ENCODE measurements at places on chromosomes 12 and 14.

GRCh38 chr14:20522332-20522731 lies 17.0 kb downstream of the RNASE10 start:
- no peaks in the 10 kb centered on the region for H3K36me3 ChIP-seq
- DNase-seq, result no peak
- H3K27me3 ChIP-seq, result peaks cover 6% of the 10 kb centered on the region
- no peak overlapping the region for H3K27ac ChIP-seq
- H3K4me3 ChIP-seq, result no peak overlapping the region
- peaks cover 4% of the 10 kb centered on the region for H3K4me1 ChIP-seq

DNA sequence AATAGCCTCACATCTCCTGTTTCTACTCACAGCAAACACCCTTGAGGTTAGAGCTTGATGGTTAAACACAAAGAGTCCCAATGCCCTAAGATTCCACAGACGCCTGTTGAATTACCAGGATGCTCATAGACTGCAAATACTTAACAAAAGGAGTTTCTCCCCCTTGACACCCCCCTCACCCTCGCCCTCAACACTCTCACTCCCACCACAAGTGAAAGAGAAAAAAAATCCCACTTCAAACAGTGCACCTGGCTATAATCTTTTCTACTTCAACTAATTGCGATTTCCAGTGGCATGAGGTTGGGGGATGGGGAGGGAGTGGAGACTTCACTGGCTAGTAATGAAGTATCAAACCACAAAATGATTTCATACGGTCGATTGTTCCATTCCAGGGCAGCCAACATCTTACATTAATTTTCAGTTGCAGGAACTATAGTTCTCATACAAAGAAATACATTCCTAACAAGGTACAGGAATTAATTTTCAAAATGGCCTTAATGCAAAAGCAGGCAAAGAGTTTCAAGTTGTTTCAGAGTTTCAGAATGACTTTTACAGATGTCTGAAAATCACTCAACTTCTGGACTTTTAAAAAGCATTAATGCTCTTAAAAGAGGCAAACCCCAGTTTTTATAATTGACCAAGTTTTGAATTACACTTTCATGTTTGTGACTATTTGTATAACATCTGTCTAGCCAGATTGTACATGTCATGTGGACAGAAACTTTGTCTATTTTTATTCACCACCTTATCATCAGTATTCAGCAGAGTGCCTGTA lies 390.7 kb downstream of the C12orf75 start:
- peaks cover 13% of the 10 kb centered on the region for H3K4me1 ChIP-seq
- DNase-seq, result no peak
- H3K27ac ChIP-seq, result no peak overlapping the region
- no peaks in the 10 kb centered on the region for H3K36me3 ChIP-seq
- no peak overlapping the region for H3K4me3 ChIP-seq

- peaks cover 46% of the 10 kb centered on the region for H3K4me1 ChIP-seq
- H3K4me3 ChIP-seq, result no peak overlapping the region
- H3K27ac ChIP-seq, result no peak overlapping the region
These were observed 1.9 kb downstream of the TMTC3 start for GRCh38 chr12:88144037-88144436.

- DNase-seq, result no peak
- no peaks in the 10 kb centered on the region for H3K27me3 ChIP-seq
- H3K36me3 ChIP-seq, result no peaks in the 10 kb centered on the region
These were observed 716.4 kb downstream of the FSCB start for GRCh38 chr14:43790681-43791080.

DNA sequence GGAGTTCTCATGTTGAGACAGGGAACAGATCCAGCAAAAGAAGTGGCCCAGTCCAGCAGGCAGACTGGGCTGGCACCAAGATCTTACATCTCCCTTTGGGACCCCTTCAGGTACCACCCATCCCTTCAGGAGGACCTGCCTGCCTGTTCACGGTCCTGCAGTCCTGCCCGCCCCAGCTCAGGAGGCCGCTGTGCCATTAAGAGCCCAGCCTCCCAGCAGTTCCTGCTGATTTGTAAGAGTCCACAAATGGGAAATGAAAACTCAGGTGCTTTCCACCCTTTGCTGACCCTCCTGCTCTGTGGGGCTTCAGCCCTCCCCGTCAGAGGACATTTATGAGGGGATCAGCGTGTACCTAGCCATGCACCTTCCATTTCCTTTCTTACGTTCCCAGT lies 39.5 kb downstream of the C14orf132 start:
- H3K27me3 ChIP-seq, result peaks cover 2% of the 10 kb centered on the region
- H3K4me1 ChIP-seq, result peaks cover 33% of the 10 kb centered on the region
- no peak overlapping the region for H3K27ac ChIP-seq
- peaks cover 4% of the 10 kb centered on the region for H3K36me3 ChIP-seq
- DNase-seq, result no peak

DNA sequence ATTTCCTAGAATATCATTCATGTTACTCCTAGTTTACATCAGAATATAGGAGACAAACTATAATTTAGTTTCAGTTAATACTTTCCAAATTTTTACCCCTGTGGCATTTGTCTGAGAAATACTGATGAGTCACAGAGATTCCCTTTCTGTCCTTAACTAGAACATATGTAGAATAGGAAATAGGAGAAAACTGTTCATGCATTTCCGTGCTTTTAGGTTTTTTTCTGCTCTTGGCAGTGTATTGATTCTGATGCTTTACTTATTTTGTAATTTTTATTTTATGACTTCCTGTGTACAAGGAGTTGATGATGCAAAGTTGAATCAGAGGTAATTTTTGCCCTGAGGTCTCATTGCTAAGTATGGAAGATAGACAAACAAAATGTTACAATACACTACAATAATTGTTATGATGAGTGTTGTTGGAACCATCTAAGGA lies 23.0 kb downstream of the MNAT1 start:
- peak overlapping the region; percentile 78 for H3K27ac ChIP-seq
- DNase-seq, result peak; percentile 76
- H3K4me3 ChIP-seq, result peak overlapping the region; percentile 78
- H3K27me3 ChIP-seq, result no peaks in the 10 kb centered on the region
- peaks cover 14% of the 10 kb centered on the region for H3K36me3 ChIP-seq

DNA sequence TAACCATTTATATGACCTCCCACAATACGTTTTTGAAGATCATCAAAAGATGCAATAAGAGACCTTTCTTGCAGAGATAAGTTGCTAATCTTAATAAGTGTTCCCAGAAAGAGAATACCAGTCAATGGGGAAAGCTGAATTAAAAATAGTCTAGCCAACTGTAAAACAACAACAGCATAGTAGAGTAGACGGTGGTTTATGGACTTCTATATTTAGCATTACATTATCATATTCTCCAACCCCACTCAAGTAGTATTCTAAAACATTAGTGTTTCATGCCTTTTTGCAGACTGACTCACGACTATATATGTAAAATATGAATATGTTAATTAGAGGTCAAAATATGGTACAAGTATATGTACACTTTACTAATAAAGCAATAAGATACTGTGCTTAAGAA lies 218.9 kb downstream of the MED13L start:
- H3K4me1 ChIP-seq, result peaks cover 47% of the 10 kb centered on the region
- H3K4me3 ChIP-seq, result no peak overlapping the region

DNA sequence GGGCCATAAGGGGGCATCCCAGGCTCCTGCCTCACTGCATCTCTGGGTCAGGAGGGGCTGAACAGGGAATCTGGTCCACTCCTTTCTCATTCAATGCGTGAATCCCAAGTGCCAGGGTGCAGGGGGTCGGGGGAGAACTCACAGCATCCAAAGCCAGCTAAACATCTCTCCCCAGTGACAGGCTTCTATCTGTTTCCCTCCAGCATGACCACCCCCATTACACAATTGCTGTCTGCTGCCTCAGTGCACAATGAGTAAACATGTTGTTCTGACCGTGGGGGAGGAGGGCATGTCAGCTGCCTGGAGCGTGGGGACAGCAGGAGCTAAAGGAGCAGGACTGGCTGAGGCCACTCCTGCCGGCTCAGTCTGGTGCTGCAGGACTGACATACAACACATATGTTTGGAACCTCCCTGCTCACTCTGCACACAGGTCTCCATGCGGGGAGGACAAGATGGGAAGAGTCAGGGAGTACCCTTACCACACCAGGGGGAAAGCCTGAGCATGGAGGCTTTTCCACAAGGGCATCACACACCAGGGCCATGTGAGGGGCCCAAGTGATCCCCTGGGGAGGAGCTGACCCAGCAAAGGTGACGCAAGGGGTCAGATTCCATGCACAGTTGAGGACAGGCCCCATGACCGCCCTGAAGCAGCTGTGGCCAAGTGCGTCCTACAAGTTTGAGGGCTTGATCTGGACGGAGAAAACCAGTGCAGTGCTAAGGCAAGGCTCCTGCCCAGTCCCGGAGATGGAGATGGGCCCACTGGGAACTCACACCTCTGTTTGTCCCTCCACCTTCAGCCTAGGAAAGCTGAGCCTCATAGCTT lies 1.4 kb downstream of the TNS2 start:
- H3K4me3 ChIP-seq, result peak overlapping the region; percentile 86
- H3K36me3 ChIP-seq, result peaks cover 7% of the 10 kb centered on the region
- peaks cover 66% of the 10 kb centered on the region for H3K4me1 ChIP-seq

GRCh38 chr12:10158406-10158805 lies 13.5 kb downstream of the OLR1 start:
- no peaks in the 10 kb centered on the region for H3K27me3 ChIP-seq
- peaks cover 5% of the 10 kb centered on the region for H3K36me3 ChIP-seq
- no peak overlapping the region for H3K4me3 ChIP-seq
- DNase-seq, result no peak
- no peak overlapping the region for H3K27ac ChIP-seq

DNA sequence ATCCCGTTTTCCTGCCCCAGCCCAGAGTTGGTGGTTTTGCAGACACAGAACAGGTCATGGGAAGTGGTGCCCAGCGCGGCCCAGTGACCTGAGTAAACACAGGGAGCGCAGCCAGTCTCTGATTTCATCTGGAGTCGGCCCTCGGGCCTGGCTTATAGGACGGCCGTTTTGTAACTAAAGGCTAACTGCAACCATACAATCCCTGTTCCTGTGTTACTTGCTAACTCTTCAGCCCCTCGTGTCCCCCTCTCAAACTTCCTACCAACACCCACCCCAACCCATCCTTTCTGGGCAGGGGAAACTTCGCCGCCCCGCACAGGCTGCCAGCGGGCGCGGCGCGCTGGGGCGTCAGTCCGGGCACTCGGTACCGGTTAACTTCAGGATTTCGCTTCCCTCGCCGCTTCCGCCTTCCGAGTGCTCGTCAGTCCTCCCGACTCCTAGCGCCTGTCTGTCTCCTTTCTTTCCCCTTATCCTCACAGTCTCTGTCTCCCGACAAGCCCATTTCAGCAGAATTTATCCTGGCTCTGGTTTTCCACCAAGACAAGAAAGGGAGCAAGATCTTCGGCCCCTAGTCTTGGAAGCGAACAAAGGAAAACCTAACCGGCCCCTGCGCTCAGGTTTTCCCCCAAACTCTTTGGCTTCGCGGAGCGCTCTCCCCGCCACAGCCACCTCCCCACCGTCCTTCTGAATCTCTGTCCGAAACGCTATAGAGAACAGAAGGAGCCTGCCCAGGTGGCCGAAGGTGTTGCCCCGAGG lies 2.0 kb downstream of the SIX1 start:
- DNase-seq, result peak; percentile 48
- peaks cover 20% of the 10 kb centered on the region for H3K27me3 ChIP-seq
- H3K4me3 ChIP-seq, result peak overlapping the region; percentile 95
- H3K27ac ChIP-seq, result peak overlapping the region; percentile 84

DNA sequence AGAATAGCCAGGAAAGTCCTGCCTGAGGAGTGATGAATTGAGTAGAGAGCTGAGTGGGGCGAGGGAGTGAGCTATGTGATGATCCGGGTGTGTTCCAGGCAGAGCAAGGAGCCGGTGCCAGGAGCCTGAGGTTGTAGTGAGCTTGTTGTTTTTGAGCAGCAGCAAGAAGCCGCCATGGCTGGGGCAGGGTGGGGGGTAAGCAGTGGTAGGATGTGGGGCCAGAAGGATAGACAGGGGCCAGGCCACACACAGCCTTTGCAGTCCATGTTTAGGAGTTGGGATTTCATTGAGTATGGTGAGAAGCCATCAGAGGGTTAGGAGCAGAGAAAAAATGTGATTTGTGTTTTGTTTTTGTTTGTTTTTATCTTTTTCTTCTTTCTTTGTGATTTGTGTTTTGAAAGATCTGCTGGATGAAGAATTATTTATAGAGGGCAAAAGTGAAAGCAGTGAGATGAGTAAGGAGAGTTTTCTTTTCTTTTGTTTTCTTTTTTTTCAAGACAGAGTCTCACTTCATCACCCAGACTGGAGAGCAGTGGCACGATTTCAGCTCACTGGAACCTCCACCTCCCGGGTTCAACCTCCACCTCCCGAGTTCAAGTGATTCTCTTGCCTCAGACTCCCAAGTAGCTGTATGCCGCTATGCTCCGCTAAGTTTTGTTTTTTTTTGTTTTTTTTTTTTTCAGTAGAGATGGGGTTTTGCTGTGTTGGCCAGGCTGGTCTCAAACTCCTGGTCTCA lies 92.3 kb upstream of the BCAT1 start:
- H3K27ac ChIP-seq, result no peak overlapping the region
- no peaks in the 10 kb centered on the region for H3K36me3 ChIP-seq
- no peak for DNase-seq
- H3K4me3 ChIP-seq, result peak overlapping the region; percentile 27
- H3K4me1 ChIP-seq, result peaks cover 5% of the 10 kb centered on the region

- no peak for DNase-seq
- H3K4me3 ChIP-seq, result no peak overlapping the region
- no peaks in the 10 kb centered on the region for H3K36me3 ChIP-seq
- H3K27me3 ChIP-seq, result no peaks in the 10 kb centered on the region
- H3K27ac ChIP-seq, result no peak overlapping the region
These were observed 596.3 kb upstream of the MGAT4C start for GRCh38 chr12:86852451-86852850.

- H3K27ac ChIP-seq, result no peak overlapping the region
- peaks cover 1% of the 10 kb centered on the region for H3K27me3 ChIP-seq
- no peak for DNase-seq
These were observed 156.1 kb downstream of the PTCSC3 start for GRCh38 chr14:36020120-36021029.

DNA sequence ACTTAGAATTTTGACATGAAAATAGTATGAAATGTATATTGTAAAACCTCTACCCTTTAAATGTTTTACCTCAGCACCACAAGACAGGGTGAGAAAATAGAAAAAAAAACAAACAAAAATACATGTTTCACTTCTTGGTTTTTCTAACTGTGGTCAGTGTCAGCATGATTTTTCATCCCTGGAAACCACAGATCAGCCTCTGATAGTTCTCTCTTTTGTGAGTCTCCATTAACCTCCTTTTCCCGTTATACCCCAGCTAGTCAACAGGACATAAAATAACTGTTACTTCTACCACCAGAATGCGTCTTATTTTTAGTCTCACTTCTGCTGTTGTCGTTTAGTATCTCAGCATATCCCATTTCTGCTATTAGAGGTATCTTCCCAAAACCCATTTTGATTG lies 48.3 kb upstream of the KCNMB4 start:
- DNase-seq, result no peak
- no peak overlapping the region for H3K27ac ChIP-seq
- H3K4me3 ChIP-seq, result no peak overlapping the region
- no peaks in the 10 kb centered on the region for H3K4me1 ChIP-seq
